ENCODE measurements at places on chromosomes 16 and 17. TPM values are rescaled to one million over a fixed set of nuclear protein-coding genes. Genes with fewer than 3 reads are reported as not detected.

- H3K27me3 ChIP-seq, result no peaks in the 10 kb centered on the region
- peaks cover 8% of the 10 kb centered on the region for H3K4me1 ChIP-seq
- no peak overlapping the region for H3K27ac ChIP-seq
- no peak for DNase-seq
- no peak overlapping the region for H3K4me3 ChIP-seq
Observed at GRCh38 chr17:78615631-78616030, 38.4 kb upstream of the DNAH17 start.

DNA sequence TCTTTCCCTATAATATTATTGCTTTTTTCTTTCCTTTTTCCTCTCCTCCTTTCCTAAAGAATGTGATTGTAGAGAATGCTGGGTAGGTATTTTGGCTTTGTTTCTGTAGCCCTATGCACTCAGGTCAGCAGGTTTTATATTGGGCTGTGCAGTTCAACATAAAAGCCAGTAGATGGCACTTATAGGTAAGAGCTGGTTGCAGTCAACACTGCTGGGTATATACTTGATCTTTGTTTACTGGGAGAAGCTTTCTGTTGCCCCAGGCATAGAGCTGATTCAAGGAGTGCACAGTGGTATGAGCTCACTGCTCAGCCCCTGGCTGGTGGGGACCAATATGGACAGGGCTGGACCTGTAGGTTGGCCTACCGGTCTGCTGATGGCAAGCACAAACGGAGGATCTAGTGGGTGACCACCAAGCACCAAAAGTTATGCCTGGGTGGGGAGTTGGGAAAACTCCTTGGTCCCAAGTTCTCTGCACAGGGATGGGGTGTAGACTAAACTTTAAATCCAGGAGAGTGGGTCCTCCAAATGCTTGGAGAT lies 378.9 kb downstream of the PMP22 start:
- H3K4me3 ChIP-seq, result no peak overlapping the region
- H3K27ac ChIP-seq, result no peak overlapping the region
- no peak for DNase-seq

GRCh38 chr16:30957456-30958174 lies at the start of gene SETD1A:
SETD1A (plus strand) TSS chr16:30957754; CDS start chr16:30958732, 978 bp downstream.
- H3K4me1 ChIP-seq, result peaks cover 3% of the 10 kb centered on the region
- peak within 1 kb of the TSS; percentile 98 for H3K27ac ChIP-seq
- peaks cover 34% of the 10 kb centered on the region for H3K36me3 ChIP-seq
- peak within 1 kb of the TSS; percentile 94 for H3K4me3 ChIP-seq
- peak; percentile 81 for DNase-seq

DNA sequence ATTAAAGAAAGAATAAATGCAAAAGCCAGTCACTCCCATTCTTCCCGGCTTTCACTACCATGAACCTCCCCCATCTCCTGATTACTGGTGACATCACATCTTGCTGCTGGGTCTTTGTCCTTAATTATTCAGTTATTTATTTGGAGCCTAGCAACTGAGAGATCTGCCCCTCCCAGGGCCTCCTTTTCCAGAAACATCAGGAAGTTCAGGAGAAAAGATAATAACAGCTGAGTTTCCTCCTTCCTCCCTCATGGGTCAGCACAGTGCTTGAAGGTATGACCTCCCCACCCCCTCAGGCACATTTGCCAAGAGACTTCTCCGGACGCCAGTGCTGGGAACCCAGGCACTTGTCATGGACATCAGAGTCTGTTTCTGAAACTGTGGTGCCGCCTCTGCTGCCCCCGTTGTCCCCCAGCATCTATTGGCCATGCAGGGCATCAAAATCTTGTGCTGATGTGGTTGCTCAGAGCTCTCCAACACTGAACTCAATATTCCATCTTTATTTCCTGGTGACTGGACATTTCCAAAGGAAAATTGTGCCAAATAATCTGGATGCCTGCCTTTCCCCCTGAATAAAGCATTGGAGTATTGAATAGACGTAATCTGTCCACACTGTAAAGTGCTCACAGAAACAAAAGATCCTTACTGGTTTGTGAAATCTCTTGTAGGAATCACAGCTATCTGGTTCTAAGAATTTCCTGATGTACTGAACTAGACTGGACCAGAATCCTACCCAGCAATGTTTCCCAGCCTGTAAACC lies 71.8 kb downstream of the ZNF18 start:
- no peaks in the 10 kb centered on the region for H3K36me3 ChIP-seq
- H3K4me1 ChIP-seq, result no peaks in the 10 kb centered on the region
- no peak overlapping the region for H3K27ac ChIP-seq
- no peak for DNase-seq

Gene ACSM3
- total RNA-seq, result not detected

DNA sequence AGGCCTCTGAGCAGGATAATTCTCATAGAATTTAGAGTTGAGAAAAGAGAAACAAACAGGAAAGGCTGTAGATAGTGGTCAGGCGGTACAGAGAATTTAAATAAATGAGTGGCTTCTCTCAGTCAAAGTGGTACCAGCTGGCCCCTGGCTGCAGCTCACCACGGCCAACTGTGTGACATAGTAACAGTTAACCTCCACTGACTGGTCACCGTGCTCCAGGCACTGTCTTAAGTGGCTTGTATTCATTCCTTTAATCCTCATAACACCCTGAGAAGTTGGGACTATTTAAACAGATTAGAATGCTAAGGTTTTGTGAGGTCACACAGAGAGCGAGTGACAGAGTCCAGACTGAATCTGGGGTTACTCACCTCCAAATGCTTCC lies 108.9 kb downstream of the GNAO1 start:
- no peaks in the 10 kb centered on the region for H3K36me3 ChIP-seq
- DNase-seq, result no peak
- no peak overlapping the region for H3K27ac ChIP-seq
- no peak overlapping the region for H3K4me3 ChIP-seq
- H3K4me1 ChIP-seq, result peaks cover 1% of the 10 kb centered on the region

DNA sequence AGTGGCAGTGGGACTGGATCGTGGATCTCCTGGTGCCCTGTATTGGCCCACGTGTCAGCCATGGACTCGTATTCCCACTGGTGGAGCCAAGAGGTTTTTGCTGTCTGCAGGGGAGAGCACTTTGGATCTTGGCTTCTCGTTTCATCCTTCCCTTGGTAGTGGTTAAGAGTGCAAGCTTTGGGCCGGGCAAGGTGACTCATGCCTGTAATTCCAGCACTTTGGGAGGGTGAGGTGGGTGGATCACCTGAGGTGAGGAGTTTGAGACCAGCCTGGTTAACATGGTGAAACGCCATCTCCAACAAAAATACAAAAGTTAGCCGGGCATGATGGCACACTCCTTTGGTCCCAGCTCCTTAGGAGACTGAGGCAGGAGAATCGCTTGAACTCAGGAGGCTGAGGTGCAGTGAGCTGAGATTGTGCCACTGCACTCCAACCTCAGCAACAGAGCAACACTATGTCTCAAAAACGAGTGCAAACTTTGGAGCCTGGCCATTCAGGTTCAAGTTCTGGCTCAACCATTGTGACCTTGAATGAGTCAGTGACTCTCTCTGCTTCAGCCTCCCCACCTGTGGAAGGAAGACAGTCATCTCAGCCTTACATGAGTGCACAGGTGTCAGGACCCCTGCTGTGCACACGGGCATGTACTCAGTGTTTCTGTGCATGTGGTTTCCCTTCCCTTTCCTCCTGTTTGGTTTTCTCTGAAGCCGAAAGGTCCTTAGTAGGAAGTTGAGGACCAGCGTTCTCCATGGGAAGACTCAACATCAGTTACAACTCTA lies 57.4 kb downstream of the PLCG2 start:
- DNase-seq, result no peak
- H3K4me1 ChIP-seq, result no peaks in the 10 kb centered on the region
- H3K4me3 ChIP-seq, result no peak overlapping the region
- H3K36me3 ChIP-seq, result no peaks in the 10 kb centered on the region

GRCh38 chr16:24535827-24536226 lies 3.5 kb upstream of the RBBP6 start:
- no peak for DNase-seq

Gene MARCHF10
- total RNA-seq, result not detected

DNA sequence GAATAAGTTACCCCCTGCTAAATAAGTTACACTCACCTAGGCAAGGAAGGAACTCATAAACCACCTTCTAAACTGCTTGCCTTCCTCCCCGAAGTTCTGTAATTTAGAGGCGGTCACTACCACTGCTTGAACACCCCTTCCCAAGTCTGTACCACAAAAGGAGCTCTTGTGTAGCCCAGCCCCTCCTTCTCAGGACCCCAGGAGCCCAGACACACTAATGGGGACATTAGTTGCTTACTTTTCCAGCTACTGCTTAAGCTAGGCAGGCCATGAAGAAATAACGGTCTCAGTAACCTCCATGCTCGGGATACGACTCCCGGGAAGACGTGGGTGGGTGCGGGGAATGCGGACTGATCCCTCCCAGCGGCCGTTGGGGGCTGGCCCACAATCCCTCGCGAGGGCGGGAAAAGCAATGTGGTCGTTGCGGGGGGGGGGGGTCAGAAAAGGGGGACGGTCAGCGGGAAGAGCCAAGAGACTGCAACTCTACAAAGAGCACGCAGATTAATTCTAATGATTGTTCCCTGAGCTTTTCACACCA lies at the start of gene TEX14:
TSS of gene TEX14 (minus strand) at position 345 of the 538 bp plus-strand sequence. CDS start 40,044 bp downstream, outside the sequence.
- H3K27ac ChIP-seq, result peak within 1 kb of the TSS; percentile 84
- no peaks in the 10 kb centered on the region for H3K36me3 ChIP-seq
- DNase-seq, result no peak
- no peaks in the 10 kb centered on the region for H3K27me3 ChIP-seq

Gene CACNG3
- not detected for total RNA-seq

DNA sequence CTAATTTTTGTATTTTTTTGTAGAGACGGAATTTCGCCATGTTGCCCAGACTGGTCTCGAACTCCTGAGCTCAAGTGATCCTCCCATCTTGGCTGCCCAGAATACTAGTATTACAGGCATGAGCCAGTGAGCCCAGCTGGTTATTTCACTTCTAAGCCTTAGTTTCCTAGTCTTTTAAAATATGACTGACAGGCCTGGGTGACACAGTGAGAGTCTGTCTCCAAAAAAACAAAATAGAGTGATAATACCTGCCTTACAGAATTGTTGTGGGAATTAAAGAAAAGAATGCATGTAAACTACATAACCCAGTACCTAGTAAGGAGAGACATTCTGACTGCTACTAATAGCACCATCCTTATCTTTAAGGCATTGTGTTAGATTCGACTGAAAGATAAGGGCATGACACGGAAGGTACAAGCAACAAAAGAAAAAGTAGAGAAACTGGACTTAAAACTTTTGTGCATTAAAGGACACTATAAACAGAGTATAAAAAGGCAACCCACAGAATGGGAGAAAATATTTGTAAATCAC lies 11.6 kb downstream of the TOM1L2 start:
- peak overlapping the region; percentile 81 for H3K27ac ChIP-seq
- no peaks in the 10 kb centered on the region for H3K27me3 ChIP-seq
- peaks cover 30% of the 10 kb centered on the region for H3K4me1 ChIP-seq
- no peak overlapping the region for H3K4me3 ChIP-seq
- no peak for DNase-seq
- no peaks in the 10 kb centered on the region for H3K36me3 ChIP-seq

DNA sequence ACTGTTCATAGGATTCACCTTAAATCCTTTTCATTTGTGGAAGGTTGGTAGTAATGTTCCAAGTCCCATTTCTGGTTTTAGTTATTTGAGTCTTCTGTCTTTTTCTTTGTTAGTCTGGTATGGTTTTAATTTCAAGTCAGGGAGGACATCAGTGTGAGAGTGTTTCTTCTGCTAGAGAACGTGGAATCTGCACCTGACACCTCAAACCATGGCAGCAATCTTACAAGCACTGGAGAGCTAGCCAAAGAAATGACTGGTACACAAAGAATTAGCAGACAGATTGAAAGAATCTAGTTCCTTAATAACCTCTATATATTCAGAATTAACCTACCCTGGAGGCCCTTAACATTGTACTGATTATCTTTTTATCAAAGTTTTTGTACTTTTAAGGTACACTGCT lies 50.2 kb downstream of the CHCT1 start:
- peaks cover 23% of the 10 kb centered on the region for H3K4me1 ChIP-seq
- no peak overlapping the region for H3K4me3 ChIP-seq
- H3K36me3 ChIP-seq, result peaks cover 11% of the 10 kb centered on the region
- DNase-seq, result no peak

Gene BTBD17
- not detected for total RNA-seq

Gene NEUROD2
- not detected for total RNA-seq

Gene SLC5A10
- total RNA-seq, result not detected

Gene EMP2
- total RNA-seq, result 49.2 TPM

GRCh38 chr17:42273474-42274252 lies 2.5 kb downstream of the STAT5B start:
- no peak overlapping the region for H3K4me3 ChIP-seq
- H3K4me1 ChIP-seq, result peaks cover 12% of the 10 kb centered on the region
- H3K36me3 ChIP-seq, result no peaks in the 10 kb centered on the region
- no peak for DNase-seq
